ENCODE measurements at places on chromosomes 4 and X.

- no peak for DNase-seq
Observed at GRCh38 chr4:156411531-156411930, 457.9 kb upstream of the CTSO start.

GRCh38 chrX:24761306-24761705 is 67.6 kb downstream of the POLA1 start:
- no peak for DNase-seq

DNA sequence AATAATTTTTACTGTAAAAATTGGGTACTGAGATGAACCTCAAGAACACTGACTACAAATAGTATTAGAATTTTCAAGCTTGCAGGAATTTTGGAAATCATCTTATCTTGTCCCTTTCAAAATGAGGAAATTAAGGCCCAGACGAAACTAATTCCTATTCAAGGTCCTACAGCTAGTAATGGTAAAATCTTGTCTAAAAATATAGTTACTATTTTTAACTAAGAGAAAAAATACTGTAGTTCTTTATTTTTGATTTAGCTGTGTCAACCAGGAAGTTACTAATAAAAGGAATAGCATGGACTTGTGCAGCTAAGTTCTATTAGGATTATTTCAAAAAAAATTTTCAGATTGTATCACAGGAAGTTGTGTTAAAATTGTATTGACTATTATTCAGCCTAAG is 12.7 kb downstream of the PRIMPOL start:
- no peak for DNase-seq

DNA sequence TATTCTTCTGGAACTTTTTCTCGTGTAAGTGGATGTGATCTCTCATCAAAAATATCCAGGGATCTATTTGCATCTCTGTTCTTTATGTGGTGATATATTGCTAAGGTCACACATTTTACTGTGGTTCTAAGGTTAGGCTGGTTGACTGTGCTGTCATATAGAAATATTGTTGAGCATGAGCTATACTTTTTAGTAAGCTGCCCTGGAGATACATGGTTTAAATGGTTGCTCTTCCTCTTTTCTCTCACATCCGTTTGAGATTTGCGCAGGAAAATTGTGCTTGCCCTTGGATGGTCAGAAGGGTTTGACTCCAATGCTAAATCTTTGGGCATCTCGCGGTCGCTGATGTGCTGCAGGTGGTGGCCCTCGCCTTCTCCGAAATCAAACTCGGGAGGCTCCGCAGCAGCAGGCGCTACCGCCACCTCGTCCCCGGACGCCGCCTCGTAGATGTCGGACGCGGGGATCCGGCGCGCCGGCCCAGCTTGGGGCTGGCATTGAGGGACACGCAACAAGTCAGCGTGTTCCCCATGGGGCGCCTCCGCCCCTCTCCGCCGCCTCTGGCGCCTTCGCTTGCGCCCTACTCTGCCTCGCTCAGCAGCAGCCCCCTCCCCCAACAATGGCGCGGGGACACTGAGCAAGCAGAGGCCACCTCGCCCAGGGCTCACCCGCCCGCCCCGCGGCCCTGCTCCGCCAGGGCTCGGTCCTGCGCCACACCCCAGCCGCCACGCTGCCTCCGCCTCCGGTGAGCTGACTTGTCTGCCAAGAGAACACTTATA is 154.5 kb downstream of the MSN start:
- no peak for DNase-seq

- no peak for DNase-seq
Observed at GRCh38 chr4:140305053-140305452, 68.4 kb upstream of the SCOC start.

GRCh38 chrX:12611471-12611870 is 179.7 kb upstream of the PRPS2 start:
- no peak for DNase-seq

DNA sequence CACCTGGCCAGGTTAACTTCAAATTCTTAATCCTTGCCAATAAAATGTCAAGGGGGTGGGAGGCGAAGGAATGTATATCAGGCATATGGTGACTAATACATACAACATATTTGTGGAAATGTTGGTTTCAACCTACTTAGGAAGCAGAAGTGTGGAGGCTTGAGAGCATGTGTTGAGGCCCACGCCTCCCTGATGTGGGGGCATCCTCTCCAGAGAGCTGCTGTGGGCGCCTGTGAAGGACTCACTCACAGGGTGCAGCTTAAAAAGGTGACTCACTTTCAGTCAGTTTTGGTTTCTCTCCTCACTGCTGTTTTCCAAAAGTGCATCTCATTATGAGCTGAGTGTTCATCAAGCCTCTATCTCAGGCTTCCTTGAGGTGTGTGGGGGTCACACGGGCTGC is 27.5 kb downstream of the LNX1 start:
- no peak for DNase-seq

DNA sequence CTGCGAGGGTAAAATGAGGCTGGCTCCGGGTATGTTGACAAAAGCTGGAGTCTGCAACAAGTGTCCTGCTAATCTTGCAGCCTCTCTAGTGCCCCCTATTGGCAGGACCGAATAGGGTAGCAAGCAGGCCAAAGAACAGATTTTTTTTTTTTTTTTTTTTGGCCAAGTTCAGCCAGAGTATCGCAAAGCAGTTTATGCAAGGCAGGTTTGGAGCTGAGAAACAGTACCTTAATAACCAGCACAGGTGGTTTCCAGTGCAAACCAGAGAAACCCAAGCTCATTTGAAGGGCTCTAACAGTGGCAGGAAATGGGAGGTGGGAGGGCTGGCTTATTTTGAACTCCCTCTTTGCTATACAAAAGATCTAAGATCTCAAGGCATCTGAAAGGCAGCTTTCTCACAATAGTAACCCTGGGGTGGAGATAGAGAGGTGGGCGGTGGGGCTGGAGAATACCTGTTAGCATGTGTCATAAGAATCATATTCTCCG is 38.2 kb upstream of the OCIAD2 start:
- DNase-seq: no peak

- peak; percentile 90 for DNase-seq
Observed at GRCh38 chrX:110394651-110395050, 36.0 kb downstream of the RTL9 start.

DNA sequence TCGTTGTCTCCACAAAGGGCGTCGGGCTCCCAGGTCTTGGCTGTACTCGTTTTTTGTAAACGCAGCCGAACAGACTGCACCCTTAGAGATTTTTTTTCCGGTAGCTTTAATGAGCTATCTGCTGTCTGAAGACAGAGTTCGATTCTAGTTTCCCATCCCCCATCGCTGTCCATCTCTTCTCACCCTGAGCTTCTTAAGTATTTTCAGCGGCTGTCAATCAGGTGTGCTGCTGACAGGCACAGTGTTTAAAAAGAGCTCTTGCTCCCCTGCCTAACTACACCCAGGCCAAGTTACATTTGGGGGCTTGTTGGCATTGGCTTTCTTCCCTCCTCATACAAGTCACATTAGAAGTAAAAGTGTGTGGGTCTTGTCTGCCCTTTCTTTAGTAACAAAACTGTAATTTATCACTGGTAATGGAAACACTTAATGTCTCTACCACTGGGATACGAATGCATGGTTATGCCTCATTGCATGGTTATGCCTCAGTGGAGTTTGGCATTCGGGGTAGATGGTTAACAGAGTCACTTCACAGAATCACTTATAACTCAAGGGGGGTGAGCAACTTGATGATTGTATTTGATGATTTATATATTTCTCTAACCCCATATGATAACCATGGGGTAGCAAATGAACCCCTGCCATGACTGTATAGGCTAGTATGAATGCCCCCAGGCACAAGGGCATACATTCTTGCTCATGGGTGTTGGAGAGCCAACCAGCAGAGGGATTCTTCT is 1.4 kb upstream of the ARHGAP6 start:
- DNase-seq: no peak

DNA sequence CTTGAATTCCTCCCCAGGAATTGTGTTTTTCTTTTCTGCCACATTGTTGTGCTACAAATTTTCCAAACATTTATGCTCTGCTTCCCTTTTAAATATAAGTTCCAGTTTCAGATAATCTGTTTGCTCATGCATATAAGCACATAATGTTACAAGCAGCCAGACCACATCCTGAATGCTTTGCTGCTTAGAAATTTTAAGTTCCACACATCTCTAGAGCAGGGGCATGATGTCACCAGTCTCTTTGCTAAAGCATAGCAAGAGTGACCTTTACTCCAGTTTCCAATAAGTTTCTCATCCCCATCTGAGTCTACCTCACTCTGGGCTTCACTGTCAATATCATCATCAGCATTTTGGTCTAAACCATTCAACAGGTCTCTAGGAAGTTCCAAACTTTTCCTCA is 932.5 kb downstream of the SH3BGRL start:
- DNase-seq: no peak
